A549 treated with GW870086 at 1 μM for 4 hours (cell line): ENCODE measurements at places on chromosomes 11 and 22. TPM values are rescaled to one million over a fixed set of nuclear protein-coding genes. Genes with fewer than 3 reads are reported as not detected.

Gene FOLR2
- not detected in 5 replicates for total RNA-seq

Gene CDC42BPG
- total RNA-seq = 1.1 to 1.8 TPM (median 1.6 TPM) in 5 replicates

Gene CARD18
- not detected in 5 replicates for total RNA-seq

Gene GUCY1A2
- 0.02 to 0.03 TPM (median 0.02 TPM) in 4 of 5 replicates, not detected in the other for total RNA-seq

Gene CELSR1
- total RNA-seq = 23.3 to 31.4 TPM (median 27.9 TPM) in 5 replicates

Gene RIC3
- total RNA-seq = 1.4 to 3.2 TPM (median 2.1 TPM) in 5 replicates

Gene IL10RA
- 0.05 to 0.14 TPM (median 0.09 TPM) in 4 of 5 replicates, not detected in the other for total RNA-seq

Gene MPZL2
- 0.07 to 0.09 TPM in 2 of 5 replicates, not detected in the others for total RNA-seq

Gene CPT1B
- 7.6 to 13.7 TPM (median 11.2 TPM) in 5 replicates for total RNA-seq

Gene ROBO3
- total RNA-seq = 1.9 to 2.7 TPM (median 2.1 TPM) in 5 replicates

Gene MUC6
- total RNA-seq = 0.01 TPM in 1 of 5 replicates, not detected in the others

Gene NPAS4
- not detected in 5 replicates for total RNA-seq

Gene PDE2A
- total RNA-seq = 1.2 to 2.3 TPM (median 1.9 TPM) in 5 replicates

Gene KRTAP5-5
- total RNA-seq = not detected in 5 replicates

Gene KDM4D
- total RNA-seq = 0.24 to 0.48 TPM (median 0.36 TPM) in 5 replicates

Gene KRTAP5-9
- total RNA-seq = 0.11 TPM in 1 of 5 replicates, not detected in the others

Gene PEX26
- 7.7 to 11.3 TPM (median 10.3 TPM) in 5 replicates for total RNA-seq

Gene APOA5
- total RNA-seq = not detected in 5 replicates

Gene DMC1
- total RNA-seq = 2.3 to 6.8 TPM (median 3.6 TPM) in 5 replicates

Gene TSPAN32
- not detected in 5 replicates for total RNA-seq

Gene KCNK4
- 0.10 TPM in 1 of 5 replicates, not detected in the others for total RNA-seq

Gene C11orf42
- total RNA-seq = not detected in 5 replicates

Gene PIWIL4
- 0.13 to 0.39 TPM (median 0.19 TPM) in 5 replicates for total RNA-seq

Gene OR4C16
- total RNA-seq = not detected in 5 replicates

Gene TRMT112
- total RNA-seq = 397 to 452 TPM (median 419 TPM) in 5 replicates

Gene HORMAD2
- total RNA-seq = not detected in 5 replicates

Gene ATXN10
- 103 to 115 TPM (median 105 TPM) in 5 replicates for total RNA-seq

Gene SHANK3
- 3.0 to 5.3 TPM (median 4.1 TPM) in 5 replicates for total RNA-seq

Gene SHISAL1
- 3.9 to 5.2 TPM (median 4.4 TPM) in 5 replicates for total RNA-seq

Gene SLC7A4
- total RNA-seq = not detected in 5 replicates

Gene LIF
- total RNA-seq = 24.1 to 38.9 TPM (median 37.0 TPM) in 5 replicates

Gene ARFIP2
- 55.1 to 58.2 TPM (median 57.8 TPM) in 5 replicates for total RNA-seq

Gene AKIP1
- 35.9 to 46.5 TPM (median 42.9 TPM) in 5 replicates for total RNA-seq

Gene PRAME
- total RNA-seq = 88.1 to 103 TPM (median 99.3 TPM) in 5 replicates

Gene OR4C5
- not detected in 5 replicates for total RNA-seq

Gene TRIM49B
- total RNA-seq = not detected in 5 replicates

Gene NFAM1
- total RNA-seq = not detected in 5 replicates

Gene DLG2
- 0.28 to 0.30 TPM (median 0.29 TPM) in 4 of 5 replicates, not detected in the other for total RNA-seq

Gene WBP2NL
- 0.30 TPM in 1 of 5 replicates, not detected in the others for total RNA-seq
